ENCODE measurements at places on chromosomes 2 and 18. TPM values are rescaled to one million over a fixed set of nuclear protein-coding genes. Genes with fewer than 3 reads are reported as not detected.

DNA sequence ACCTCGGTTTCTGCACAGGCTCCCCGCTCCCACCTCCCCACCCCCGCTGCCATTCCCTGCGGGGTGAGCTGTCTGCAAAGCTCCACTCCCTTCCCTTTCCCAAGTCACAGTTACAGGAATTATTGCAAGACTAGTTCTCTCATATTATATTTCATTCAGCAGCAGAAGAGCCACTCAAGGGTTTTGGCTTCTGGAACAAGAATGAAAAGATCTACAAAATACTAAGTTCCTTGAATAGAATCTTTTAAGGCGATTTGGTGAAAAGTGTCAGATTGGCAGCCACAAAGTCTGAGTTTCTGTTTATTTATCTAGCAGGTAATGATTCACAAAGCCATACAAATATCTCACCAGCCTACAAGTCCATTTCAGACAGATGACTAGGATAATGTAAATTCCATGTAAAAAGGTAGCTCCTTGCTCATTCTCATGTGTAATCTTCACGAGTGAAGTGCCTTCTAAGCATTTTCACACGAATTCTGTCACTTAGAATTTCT is 221.9 kb upstream of the RBBP8 start:
- DNase-seq, result no peak

GRCh38 chr18:34342960-34343359 is 118.2 kb upstream of the NOL4 start:
- no peak for DNase-seq

- DNase-seq, result no peak
These were observed 120.8 kb downstream of the GREB1L start for GRCh38 chr18:21362831-21363230.

DNA sequence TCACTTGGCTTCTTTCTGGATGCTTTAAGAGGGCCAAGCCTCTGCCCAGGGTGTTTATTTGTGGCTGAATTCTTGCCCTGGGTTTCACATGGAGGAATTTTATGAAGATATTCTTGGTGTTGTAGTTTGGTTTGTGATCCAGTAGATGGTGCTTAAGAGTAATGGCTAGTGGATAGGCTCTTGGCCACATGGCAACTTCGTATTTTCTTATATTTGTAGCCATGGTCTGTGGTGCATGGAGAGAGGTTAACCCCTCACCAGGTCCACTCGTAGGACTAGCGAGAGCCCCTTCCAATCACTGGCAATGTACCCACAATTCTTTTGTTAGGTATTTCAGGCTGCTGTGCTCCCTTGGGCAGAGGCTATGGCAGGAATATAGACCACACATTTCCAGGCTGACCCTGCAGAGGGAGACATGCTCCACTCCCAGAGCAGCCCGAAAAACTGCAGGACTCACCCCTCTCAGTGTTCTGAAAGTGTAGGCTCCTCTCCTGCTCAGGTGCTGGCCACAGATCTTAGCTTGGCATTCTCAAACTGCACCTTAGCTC is 582.1 kb upstream of the SETBP1 start:
- no peak for DNase-seq

DNA sequence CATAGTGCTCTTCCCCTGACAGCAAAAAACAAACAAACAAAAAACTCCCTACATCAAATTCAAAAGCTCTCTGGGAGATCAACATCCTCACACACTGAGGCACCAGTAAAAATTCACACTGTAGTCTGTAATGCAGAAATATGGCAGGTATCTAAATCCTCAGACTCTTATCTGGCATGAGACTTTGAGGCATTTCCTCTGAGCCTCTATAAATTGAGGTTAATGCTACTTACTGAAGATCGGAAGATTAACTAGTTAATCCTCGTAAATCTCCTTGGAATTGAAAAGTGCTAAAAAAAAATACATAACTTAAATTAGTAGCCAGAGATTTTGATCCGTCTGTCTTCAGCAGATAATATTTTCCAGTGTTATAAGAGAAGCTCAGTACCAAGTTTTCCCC is 65.0 kb downstream of the AP1S3 start:
- no peak for DNase-seq

DNA sequence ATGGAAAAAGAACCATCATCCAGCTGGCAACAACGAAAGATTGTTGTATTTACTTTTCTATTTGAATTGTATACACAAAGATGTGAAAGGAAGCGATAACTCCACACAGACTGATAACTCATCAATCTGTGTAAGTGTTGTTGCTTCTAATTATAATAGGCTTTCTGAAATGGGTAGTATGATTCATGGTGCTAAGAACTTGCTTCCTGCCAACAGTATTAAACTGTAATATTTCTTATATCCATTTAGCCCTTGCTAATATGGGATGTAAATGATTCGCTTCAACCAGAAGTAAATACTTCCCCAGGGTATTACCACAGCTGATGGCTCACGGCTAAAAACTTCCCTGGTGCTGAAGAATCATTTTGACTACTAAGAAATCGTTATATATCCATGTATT is 70.2 kb downstream of the TMEM163 start:
- no peak for DNase-seq

- DNase-seq, result no peak
These were observed 54.2 kb upstream of the ZSWIM2 start for GRCh38 chr2:186903216-186903615.

Gene EIPR1
- total RNA-seq, result 17.8 TPM

Gene NEU2
- total RNA-seq, result not detected

Gene ANKRD30B
- not detected for total RNA-seq

Gene CRYGC
- not detected for total RNA-seq

Gene SAG
- not detected for total RNA-seq

Gene DNAH7
- total RNA-seq, result 0.20 TPM

Measured in chondrocyte (in vitro differentiated cells).